ENCODE measurements at places on chromosomes 5 and 9. TPM values are rescaled to one million over a fixed set of nuclear protein-coding genes. Genes with fewer than 3 reads are reported as not detected.
A peak's percentile ranks its signal among the peaks of the same experiment; 100 is the strongest.

ADRA1B gene
- 2.5 TPM for total RNA-seq

CNTNAP3B gene
- total RNA-seq: 10.9 TPM

DNA sequence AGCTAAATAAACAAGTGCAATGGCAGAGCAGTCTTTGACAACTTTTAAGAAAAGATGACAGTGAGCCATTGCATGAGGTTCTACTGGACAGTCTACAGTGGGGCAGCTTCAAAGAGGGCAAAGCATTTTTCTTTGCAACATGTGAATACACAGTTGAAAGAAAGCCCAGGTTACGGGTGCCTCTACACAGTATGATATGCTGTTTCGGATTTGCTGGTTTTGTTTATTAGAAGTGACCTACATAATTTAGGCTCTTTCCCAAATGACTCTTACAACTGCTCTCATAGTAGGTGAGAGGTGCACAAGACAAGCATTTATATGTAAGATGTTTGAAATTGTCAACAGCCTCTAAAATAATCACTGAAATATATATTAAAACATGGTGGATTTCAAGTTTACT, 62.4 kb downstream of the MEF2C start:
- no peak overlapping the region for H3K4me3 ChIP-seq
- no peaks in the 10 kb centered on the region for H3K27me3 ChIP-seq
- DNase-seq: no peak
- no peaks in the 10 kb centered on the region for H3K36me3 ChIP-seq

GRCh38 chr5:14410394-14411201, 171.0 kb upstream of the OTULINL start:
- peaks cover 93% of the 10 kb centered on the region for H3K36me3 ChIP-seq
- H3K27me3 ChIP-seq: no peaks in the 10 kb centered on the region
- H3K4me3 ChIP-seq: no peak overlapping the region
- DNase-seq: no peak
- no peaks in the 10 kb centered on the region for H3K4me1 ChIP-seq

DNA sequence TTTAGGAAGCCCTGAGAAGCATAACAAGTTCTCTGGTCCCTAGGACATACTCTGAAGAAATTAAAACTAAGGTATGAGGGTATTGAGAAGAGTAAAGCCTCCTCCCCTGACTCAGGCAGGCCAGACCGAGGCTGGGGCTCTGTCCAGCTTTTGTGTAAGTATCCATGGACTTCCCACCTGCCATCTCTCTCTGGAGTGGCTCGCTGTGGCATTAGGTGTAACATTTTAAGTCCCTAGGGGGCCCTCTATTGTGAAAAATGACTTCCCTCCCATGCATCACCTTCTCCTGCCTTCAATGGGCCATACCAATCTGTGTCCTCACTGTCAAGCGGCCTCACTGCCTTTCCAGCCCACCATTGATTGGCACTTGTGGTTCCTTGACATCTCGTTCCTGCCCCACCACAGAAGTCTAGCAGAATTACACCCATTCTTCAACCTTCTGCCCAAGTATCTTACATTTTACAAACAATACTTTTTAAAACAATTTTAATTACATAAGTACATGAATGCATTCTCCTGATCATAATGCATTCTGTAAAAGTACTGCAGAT, 205.5 kb downstream of the SLIT3 start:
- H3K4me1 ChIP-seq: no peaks in the 10 kb centered on the region
- no peaks in the 10 kb centered on the region for H3K27me3 ChIP-seq
- H3K27ac ChIP-seq: no peak overlapping the region
- H3K36me3 ChIP-seq: no peaks in the 10 kb centered on the region
- no peak overlapping the region for H3K4me3 ChIP-seq

SUSD3 gene
- total RNA-seq: 4.8 TPM

- no peaks in the 10 kb centered on the region for H3K36me3 ChIP-seq
- no peaks in the 10 kb centered on the region for H3K27me3 ChIP-seq
- H3K4me3 ChIP-seq: no peak overlapping the region
- DNase-seq: no peak
- H3K4me1 ChIP-seq: no peaks in the 10 kb centered on the region
Observed at GRCh38 chr9:109250311-109250741, 70.5 kb downstream of the EPB41L4B start.

DNA sequence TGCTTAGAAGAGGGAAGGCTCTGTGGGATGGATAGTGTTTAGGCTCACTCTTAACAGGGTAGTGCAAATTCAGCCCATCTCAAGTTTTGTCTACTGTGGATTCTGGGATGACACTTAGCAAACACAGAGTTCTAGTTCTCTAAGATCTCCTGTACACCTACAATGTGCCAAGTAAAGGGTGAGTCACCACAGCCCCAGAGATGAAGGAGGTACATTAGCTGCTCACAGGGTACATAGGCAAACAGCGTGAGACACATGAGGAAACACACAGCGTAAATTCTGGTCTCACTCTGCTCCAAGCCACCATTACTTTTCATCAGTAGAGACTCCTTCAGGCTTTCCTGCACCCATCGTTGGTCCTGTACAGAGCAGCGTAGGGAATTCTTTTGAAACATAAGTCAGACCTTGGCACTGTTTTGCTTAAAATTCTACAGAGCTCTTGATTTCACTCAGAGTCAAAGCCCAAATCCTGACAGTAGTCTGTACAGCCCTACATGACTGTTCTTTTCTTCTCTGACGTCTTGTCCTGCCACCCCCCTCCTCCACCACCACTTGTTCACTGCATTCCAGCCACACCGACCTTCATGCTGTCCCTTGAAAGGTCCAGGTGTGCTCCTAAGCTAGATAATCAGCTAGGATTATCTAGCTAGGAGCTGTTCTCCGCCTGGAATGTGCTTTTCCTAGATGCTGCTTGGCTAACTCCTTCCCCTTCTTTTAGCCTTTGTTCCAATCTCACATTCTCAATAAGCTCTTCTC, 8.7 kb downstream of the ASTN2 start:
- no peak overlapping the region for H3K4me3 ChIP-seq
- peaks cover 4% of the 10 kb centered on the region for H3K27me3 ChIP-seq
- no peak overlapping the region for H3K27ac ChIP-seq
- no peak for DNase-seq
- H3K36me3 ChIP-seq: no peaks in the 10 kb centered on the region
- no peaks in the 10 kb centered on the region for H3K4me1 ChIP-seq

GRCh38 chr5:1961304-1961946, 78.7 kb upstream of the IRX4 start:
- H3K27ac ChIP-seq: no peak overlapping the region
- H3K27me3 ChIP-seq: peaks cover 18% of the 10 kb centered on the region
- no peak for DNase-seq
- H3K4me1 ChIP-seq: no peaks in the 10 kb centered on the region

DNA sequence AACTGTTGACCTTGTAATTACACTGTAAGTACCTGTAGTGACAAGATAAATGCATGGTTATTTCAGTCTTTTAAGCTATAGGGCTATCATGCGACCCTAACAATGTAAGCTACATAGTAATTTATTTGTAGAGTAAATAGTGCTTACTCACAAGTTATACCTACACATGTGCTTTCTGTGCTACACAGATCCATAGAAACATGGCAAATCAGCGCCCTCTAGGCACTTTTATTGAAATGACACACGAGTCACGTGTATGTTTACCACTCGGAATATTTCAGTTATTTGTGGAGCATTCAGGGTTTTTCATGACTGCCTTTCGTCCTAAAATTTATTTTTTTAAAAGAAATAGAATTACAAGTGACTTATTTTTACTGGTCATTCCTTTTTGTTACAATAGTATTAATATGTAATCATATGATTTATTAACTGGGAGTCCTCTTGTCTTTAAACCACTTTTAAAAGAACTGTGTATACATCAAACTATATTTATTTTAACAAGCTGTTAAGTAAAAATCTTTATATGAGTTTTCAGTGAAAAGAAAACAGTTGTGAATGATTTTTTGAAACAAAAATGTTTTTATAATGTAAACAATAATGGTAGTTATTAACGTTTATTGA, 1242.3 kb upstream of the WWC1 start:
- H3K4me3 ChIP-seq: no peak overlapping the region
- DNase-seq: no peak
- H3K27ac ChIP-seq: no peak overlapping the region
- no peaks in the 10 kb centered on the region for H3K27me3 ChIP-seq
- no peaks in the 10 kb centered on the region for H3K36me3 ChIP-seq
- no peaks in the 10 kb centered on the region for H3K4me1 ChIP-seq

DNA sequence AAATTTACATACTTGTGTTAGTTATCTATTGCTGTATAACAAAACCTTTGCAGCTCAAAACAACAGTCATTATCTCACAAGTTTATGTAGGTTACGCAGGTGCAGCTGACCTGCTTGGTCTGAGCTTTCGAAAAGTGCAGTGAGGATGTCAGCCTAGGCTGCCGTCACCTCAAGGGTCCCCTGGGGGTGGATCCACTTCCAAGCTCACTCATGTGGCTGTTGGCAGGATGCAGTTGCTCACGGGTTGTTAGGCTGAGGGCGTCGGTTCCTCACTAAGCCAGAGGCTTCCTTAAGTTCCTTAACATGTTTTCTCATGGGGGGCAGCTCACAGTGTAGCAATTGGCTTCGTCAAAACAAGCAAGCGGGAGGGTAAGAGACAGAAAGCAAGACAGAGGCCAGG, 139.8 kb downstream of the DOCK8 start:
- no peaks in the 10 kb centered on the region for H3K36me3 ChIP-seq
- DNase-seq: no peak
- H3K4me1 ChIP-seq: no peaks in the 10 kb centered on the region
- no peaks in the 10 kb centered on the region for H3K27me3 ChIP-seq
- H3K4me3 ChIP-seq: no peak overlapping the region

MXD3 gene
- 12.4 TPM for total RNA-seq

- no peaks in the 10 kb centered on the region for H3K27me3 ChIP-seq
- no peak overlapping the region for H3K4me3 ChIP-seq
- H3K4me1 ChIP-seq: no peaks in the 10 kb centered on the region
- H3K36me3 ChIP-seq: no peaks in the 10 kb centered on the region
- H3K27ac ChIP-seq: no peak overlapping the region
Observed at GRCh38 chr9:35951736-35952135, 6.2 kb downstream of the OR2S2 start.

TMEFF1 gene
- total RNA-seq: 0.58 TPM

TRIM52 gene
- 12.9 TPM for total RNA-seq

IL33 gene
- 42.9 TPM for total RNA-seq

FOXD4L3 gene
- total RNA-seq: not detected

SLC36A3 gene
- total RNA-seq: not detected

DNA sequence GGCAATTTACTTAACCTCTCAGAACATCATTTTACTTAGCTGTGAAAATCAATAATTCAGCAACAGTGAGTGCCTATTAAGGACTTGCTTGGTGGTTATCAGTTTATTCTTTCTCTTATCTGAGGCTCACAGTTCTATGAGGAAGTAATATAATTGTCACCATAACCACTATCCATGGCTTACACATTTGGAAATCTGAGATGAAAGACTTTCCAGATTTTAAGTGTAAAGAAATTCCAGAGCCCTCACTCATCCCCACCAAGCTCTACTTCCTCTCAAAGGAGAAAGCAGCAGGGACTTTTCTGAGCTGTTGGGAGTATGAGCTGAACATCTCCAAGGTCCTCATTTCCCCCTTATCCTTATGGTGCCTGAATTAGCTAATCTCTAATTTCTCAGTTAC, 321.5 kb downstream of the FBXL7 start:
- H3K36me3 ChIP-seq: no peaks in the 10 kb centered on the region
- H3K4me1 ChIP-seq: no peaks in the 10 kb centered on the region
- DNase-seq: no peak
- H3K4me3 ChIP-seq: no peak overlapping the region

DNA sequence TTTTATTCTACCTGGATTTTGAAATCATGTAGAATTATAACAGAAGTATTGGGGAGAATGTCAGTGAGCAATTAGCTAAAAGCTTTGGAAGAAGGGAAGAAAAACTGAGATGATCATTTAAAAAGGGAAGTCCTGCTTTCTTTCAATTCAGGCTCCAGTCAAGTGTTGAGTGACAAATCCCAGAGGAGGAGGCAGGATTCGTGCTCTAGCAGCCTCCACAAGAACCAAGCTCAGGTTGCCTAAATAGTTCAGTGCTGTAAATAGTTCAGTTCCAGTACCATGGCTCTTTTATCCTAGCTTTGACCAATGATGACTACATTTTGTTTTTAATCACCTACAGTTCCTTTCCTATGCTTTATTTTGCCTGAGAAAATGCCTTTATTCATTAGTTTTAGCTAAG, 204.9 kb upstream of the NREP start:
- no peak overlapping the region for H3K27ac ChIP-seq
- no peak for DNase-seq
- no peaks in the 10 kb centered on the region for H3K36me3 ChIP-seq
- H3K4me3 ChIP-seq: no peak overlapping the region
- no peaks in the 10 kb centered on the region for H3K27me3 ChIP-seq
- H3K4me1 ChIP-seq: no peaks in the 10 kb centered on the region

IL13 gene
- total RNA-seq: not detected

GRCh38 chr9:73380411-73380810, 228.7 kb downstream of the ANXA1 start:
- no peaks in the 10 kb centered on the region for H3K36me3 ChIP-seq
- H3K4me3 ChIP-seq: no peak overlapping the region
- no peaks in the 10 kb centered on the region for H3K4me1 ChIP-seq
- no peak for DNase-seq
- no peaks in the 10 kb centered on the region for H3K27me3 ChIP-seq
- no peak overlapping the region for H3K27ac ChIP-seq

DNA sequence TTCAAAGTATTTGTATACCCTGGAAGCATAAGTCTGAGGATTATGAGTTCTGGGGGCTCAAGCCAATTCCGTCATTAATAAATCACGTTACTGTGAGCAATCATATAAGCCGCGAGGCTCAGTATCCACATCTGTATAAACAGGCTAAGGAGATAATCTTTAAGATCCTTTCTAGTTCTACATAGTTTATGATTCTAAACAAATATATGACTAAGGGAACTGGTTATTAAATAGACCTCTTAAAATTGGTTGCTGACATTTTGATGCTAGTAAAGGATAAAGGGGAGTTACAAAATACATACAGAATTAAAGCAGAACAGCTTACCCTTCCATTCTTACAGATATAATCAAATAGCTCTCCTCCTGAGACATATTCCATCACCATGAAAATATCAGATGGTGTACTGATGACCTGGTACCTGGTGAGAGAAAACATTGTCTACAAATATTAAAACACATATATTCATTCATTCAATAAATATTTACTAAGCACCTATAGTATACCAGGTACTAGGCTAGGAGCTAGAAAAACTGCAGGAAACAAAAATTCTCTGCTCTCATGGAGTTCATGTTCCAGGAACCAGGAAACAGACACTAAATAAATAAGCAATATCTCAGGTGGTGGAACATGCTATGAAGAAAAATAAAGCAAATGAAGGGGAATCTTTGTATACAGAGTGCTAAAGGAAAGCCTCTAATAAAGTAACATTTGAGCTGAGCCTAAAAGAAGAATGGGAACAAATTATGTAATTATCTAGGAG, 19.5 kb upstream of the TTC33 start:
- no peak for DNase-seq
- no peaks in the 10 kb centered on the region for H3K27me3 ChIP-seq
- peak overlapping the region; percentile 49 for H3K27ac ChIP-seq
- peaks cover 3% of the 10 kb centered on the region for H3K36me3 ChIP-seq

PCDHGB2 gene
- 2.3 TPM for total RNA-seq

TMEM252 gene
- total RNA-seq: not detected

UCK1 gene
- 24.2 TPM for total RNA-seq

- no peaks in the 10 kb centered on the region for H3K27me3 ChIP-seq
- peaks cover 12% of the 10 kb centered on the region for H3K4me1 ChIP-seq
- no peak for DNase-seq
- H3K27ac ChIP-seq: peak overlapping the region; percentile 42
- H3K4me3 ChIP-seq: no peak overlapping the region
- H3K36me3 ChIP-seq: no peaks in the 10 kb centered on the region
Observed at GRCh38 chr9:104921067-104921741, 6.8 kb downstream of the ABCA1 start.

ZDHHC11 gene
- total RNA-seq: 14.6 TPM
